ENCODE measurements at places on chromosomes 4 and X. TPM values are rescaled to one million over a fixed set of nuclear protein-coding genes. Genes with fewer than 3 reads are reported as not detected.

DNA sequence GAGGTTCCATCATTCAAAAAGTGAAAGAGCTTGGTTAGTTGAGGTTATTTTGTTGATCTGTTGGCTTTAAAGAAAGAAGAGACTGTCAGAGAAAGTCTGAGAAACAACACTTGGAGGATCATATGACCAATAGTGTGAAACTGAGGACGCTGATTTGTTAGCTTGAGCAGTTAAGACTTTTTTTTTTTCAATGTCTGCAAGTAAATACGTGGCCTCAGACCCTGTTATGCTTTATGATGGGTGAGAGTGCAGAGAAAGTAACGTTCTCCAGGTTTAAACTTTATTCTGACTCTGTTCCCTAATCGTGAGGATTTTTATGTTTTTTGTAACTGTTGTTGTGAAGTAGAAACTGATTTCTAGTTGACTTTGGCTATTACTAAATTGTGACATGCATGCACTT is 45.9 kb downstream of the GAB1 start:
- DNase-seq: no peak

Gene NXF2
- 8.7 TPM for total RNA-seq

DNA sequence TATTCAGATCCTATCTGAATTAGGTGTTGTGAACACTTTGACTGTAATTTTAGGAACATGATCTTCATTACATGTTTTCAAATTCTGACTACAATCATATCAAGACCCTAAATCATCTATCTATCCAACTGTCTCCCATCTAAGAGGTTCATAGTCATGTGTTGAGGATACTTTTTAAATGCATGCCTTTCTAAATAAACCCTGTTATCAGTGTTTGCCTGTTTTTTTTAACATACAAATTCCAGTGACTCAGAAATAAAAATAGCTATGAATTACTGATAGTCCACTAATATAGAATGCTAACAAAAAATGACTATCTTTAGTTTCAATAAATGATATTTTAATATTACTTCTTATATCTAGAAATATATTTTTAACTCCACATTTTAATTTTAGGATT is 8.0 kb downstream of the RAB28 start:
- no peak for DNase-seq

DNA sequence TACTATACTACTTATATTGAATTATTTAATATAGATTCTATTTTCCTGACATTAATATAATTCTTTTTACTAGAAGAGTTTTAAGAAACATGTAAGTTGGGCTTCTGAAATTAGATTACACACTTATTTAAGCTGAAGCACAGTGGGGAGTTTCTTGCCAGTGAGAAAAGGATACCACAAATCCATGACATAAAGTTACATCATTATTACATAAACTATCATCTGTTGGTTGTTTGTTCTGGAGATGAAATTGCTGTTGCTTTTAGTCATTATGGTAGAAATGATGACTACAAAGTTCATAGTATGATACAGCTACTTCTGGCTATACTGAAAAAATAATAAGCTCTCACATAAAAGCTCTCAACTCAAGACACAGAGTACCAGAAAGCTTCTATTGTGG is 880.4 kb downstream of the PCDH18 start:
- DNase-seq: no peak

Gene PRDX4
- 200 TPM for total RNA-seq

Gene ASMT
- total RNA-seq: not detected

Gene LRAT
- total RNA-seq: 0.64 TPM

DNA sequence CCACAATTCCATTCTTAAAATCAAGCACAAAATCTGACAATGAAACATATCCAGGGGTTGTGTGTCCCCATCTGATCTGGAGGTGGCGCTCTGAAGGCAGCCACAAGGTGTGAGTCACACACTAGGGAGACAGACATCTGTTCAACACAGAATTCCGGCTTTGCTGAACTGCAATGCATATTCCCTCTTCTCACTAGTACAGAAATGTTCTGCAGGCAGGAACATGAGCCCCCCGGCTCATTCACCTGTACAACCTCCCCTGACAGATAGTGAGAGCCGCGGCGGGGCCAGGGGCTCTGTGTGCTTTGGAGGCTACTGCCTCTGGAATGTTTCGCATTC is 41.9 kb downstream of the WDR1 start:
- no peak for DNase-seq

DNA sequence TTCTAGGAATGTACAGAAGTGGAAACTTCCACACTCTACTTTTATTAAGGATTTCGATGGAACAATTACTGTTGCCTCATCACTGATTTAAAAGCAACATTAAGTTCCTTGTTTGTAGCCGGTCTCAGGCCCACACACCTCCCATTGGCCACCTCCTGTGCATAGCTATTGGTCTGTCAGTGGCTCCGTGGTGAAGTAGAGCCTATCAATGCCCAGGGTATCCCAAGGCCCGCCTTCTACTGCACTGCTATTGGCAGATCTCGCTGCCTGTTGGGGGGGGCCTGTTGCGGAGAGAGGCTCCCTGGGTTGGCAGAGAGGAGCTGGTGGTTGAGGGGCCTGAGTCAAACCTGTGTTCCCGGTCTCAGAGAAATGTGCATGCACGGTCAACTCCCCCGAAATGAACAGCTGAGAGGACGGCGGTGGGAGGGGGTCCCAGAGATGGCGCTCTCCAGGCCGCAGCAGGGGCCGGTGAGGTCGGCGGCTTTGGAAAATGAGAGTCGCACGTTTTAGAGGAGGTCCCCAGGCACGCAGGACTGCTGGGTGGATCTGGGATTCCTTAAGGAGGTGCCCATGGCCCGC is 4.9 kb upstream of the ARAF start:
- peak; percentile 87 for DNase-seq

Gene TLL1
- 1.5 TPM for total RNA-seq

DNA sequence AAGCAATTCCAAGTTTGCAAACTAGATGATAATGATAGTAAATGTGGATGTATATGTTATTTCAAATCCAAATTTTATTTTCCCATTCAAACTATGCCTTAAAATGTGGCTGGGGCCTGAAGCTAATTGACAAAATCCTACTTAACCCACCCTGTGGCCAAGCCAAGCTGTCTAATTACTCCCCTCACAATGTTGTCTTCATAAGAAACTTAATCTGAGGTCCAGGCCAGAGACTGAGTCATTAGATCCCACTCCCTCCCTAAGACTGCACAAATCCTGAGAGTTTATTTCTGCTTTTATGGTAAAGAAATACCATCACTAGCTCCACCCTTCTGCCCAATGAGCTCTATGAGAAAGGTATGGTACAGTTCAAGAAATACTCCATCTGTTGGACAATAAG is 16.6 kb downstream of the SMPX start:
- DNase-seq: no peak

GRCh38 chrX:16664626-16665025 is 14.7 kb downstream of the S100G start:
- no peak for DNase-seq

DNA sequence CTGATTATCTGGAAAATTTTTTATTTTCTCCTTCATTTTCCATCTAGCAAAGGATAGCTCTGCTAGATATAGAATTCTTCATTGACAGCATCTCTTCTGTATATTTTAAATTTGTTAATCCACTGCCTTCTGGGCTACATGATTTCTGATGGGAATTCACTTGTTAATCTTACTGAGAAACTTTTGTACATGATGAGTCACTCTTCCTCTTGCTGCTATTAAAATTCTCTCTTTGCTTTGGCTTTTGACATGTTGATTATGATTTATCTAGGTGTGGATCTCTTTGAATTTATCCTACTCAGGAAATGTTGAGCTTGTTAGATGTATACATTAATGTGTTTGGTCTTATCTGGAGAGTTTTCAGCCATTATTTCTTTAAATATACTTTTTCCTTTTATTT is 27.5 kb downstream of the OR13H1 start:
- no peak for DNase-seq

GRCh38 chrX:124720532-124720931 is 374.2 kb downstream of the SH2D1A start:
- DNase-seq: no peak

DNA sequence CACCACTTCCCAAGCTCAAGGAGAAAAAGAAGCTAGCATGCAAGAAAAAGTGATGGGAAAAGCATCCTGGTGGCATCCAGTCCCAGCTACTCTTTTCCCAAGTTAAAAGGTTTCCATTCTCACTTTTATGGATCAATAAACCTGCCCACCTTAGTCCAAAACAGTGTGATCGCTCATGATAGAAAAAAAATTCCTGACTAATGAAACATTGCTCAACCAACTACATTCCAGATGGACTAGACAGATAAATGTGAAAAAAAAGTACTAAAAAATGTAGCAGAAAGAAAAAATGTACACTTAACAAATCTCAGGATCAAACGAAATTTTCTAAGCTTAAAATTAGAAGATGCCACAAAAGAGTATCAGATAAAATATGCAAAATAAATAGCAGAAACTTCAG is 312.2 kb downstream of the TMA16 start:
- no peak for DNase-seq

GRCh38 chr4:865121-865465 is 39.2 kb upstream of the CPLX1 start:
- DNase-seq: no peak

GRCh38 chrX:139869796-139870195 is 63.1 kb downstream of the ATP11C start:
- DNase-seq: no peak

DNA sequence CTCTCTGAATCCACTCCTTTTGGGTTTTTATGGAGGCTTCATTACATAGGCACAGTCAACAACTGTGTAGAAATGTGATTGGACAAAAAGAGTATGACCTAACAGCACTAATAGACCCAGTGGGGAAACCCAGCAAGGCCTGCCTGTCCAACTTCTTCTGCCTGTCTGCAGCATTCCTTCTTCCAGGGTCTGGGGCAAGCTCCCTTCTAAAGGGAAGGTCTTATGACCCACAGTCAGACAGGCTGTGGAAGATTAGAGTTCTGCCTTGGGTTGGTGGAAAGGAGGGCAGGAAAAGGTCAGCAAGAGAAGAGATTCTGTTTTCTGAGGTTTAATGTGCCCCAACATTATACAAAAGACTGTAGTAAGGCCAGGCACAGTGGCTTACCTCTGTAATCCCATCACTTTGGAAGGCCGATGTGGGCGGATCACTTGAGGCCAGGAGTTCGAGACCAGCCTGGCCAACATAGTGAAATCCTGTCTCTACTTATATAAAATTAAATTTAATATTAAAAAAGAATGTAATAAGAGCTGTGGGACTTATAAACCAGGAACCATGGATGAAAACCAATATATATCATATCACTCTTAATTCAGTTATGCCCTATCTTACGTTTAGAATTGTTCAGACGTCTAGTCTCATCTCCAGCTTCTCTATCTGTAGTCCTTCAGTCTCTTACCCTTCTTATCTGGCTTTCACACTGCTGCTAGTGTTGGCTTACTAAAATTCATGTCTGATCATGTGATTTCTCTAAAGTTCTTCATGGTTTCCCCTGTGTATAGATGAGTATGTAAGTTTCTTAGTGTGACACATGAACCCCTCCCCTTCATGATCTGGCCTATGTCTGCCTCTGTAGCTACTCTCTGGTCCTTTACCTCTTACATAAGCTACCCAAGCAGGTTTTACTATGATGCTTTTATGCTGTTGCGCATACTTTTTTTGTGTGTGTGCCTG is 6.2 kb downstream of the CLCN3 start:
- DNase-seq: no peak

Gene TXK
- total RNA-seq: 4.8 TPM

DNA sequence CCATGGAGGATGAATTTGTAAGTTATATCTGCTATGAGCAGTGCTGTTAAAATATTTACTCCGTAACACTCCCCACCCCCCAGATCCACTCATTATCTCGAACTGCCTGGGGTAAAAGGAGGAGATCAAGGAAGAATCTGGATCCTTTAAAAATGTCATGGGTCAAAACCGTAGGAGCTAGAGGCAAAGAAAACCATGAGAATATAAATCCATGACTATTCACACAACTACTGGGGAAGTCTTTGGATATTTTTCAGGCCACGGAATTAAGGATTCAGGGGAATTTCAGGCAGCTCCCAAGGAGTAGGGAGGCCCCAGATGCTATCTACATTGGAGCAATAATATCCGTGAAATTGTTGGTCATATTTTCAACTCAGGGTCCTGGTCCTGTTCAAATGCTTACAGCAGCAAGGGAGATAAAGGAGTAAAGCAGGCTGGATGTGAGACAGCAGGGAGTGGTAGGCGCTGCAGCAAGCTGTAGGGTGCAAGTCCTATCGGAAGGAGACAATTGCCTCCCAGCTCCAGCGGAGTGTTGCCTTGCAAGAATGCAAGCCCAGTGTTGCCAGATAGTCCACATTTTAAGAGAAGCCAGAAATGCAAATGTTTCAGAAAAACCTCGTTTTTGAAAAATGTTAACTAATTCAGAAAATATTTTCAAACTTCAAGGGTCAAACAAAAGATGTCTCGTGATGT is 116.2 kb upstream of the KIT start:
- no peak for DNase-seq

Gene GLOD5
- 0.41 TPM for total RNA-seq

- DNase-seq: no peak
These were observed 802 bp downstream of the RFC1 start for GRCh38 chr4:39365360-39365759.

DNA sequence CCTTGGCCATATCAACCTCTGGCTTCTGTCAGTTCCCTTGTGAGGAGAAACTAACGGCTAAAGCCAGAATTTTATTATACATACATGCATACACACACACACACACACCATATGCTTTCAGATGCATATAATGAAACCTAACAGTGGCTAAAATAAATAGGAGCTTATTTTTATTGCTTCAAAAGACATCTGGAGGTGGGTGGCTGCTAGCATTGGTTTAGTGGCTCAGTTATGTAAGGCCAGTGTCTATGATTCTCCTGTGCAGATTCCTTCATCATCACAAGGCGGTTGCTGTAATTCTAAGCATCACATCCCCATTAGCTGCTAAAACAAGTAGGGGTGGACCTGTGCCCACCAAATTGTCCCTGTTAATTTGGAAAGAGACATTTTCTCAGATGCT is 110.8 kb downstream of the MAPK10 start:
- no peak for DNase-seq

Data from prostate gland (tissue), 2 donors.